ENCODE measurements at places on chromosomes 6 and 20.

- no peak for DNase-seq
These were observed 1.3 kb downstream of the LSM14B start for GRCh38 chr20:62123450-62124118.

- DNase-seq: no peak
These were observed 21.2 kb downstream of the KIF16B start for GRCh38 chr20:16552015-16552414.

GRCh38 chr20:4226330-4227084, 211.1 kb upstream of the RNF24 start:
- no peak for DNase-seq

- DNase-seq: peak; percentile 46
These were observed 159.2 kb downstream of the ATXN1 start for GRCh38 chr6:16602035-16602434.

DNA sequence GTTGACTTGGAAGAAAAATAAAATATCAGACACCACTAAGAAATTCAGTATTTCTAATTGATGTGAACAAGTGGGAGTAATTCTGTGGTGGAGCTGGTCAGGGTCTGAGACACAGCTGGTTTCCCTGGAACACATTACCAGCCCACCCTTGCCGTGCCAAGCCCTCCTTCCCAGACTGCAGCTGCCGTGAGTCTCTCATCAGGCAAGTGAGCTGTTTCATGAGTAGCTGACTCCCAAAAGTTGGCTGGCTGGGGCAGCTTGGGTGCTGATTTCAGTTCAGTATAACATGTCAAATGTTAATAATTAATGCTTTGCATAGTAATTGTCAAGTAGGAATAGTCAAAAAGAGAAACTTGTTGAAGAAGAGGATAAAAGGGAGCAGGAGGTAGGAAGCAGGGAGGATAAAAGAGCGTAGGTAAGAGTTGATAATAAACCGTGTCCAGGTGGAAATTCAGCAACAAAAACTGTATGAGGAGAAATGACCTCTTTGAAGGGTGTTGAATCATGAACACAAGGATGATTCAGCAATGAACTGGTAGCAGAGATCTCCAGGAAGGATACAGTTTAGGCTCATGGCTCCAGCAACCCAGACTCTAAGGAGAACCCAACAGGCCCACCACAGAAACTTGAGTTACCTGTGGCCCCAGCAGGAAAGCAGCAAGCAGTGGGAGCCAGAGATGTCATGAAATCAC, 110.9 kb upstream of the SSTR4 start:
- DNase-seq: no peak

DNA sequence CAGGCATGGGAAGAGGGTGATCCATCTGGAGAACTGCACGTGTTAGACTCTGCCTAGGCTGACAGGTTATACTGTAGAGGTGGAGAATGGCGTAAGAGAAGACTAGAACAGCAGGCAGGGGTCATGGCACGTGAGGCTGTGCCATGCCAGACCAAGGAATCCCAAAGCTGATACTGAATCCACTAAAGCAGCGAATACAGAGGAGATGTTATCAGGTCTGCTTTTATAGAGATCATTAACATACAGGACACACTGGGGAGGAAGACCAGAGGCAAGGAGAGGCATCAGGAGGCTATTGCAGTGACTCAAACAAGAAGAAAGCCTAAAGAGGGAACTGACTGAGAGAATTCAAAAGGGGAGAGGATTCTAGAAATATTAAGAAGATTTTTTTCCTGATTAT, 12.9 kb downstream of the PHACTR1 start:
- DNase-seq: no peak

DNA sequence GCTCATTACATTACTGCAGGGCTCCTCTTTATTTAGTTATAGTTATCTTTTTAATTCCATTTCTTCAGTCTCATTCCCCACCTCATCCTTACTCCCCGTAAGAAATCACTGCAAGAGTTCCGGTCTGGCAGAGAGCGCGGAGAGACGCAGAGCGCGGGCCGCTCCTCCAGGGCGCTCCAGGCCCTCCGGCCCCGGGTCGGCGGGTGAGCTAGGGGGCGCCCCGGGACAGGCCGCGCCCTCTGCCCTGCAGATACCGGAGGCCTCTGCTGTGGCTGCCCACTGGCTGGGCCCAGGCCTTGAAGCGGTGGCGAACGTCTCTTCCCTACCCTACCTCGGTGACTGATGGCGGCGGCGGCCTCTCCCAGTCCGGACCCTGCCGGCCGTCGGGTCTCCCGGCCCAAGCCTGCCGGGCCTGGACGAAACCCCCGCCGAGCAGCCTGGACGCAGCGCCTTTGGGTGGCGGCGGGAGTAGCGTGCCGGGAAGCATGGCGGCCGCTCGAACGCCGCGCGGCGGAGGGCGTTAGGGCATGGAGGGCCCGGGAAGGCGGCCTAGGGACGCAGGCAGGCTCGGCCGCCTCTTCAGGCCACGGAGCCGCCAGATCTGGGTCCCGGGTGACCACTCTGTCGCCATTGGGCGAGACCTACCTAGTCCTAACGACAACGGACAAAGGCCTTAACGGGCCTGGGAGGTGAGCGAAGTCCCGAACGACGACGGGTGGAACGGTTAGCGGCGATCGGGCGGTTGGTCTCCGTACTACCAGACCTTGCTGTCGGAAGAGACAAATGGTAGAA, 16.4 kb upstream of the HMGN4 start:
- DNase-seq: peak; percentile 70

DNA sequence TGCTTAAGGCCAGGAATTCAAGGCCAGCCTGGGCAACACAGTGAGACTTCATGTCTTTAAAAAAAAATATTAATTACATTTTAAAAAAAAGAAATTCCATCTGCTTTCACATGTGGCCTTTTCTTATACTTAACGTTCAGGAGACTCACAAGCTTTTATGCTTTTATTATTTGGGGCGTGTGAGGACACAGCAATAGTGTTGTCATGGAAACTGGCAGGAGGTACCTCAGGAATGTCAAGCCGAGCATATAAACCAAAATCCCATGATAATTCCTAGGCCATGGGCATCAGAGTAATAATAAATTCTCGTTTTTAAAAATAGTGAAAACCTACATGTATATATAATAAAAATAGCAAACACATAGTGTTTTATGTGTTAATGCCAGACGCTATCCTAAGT, 89.8 kb downstream of the IYD start:
- no peak for DNase-seq

Data from activated T-cell treated with anti-CD3 and anti-CD28 coated beads for 48 hours (primary cell).